ENCODE measurements at places on chromosomes 16 and 17.

GRCh38 chr17:4235372-4236279 lies 28.2 kb downstream of the ANKFY1 start:
- DNase-seq: no peak

DNA sequence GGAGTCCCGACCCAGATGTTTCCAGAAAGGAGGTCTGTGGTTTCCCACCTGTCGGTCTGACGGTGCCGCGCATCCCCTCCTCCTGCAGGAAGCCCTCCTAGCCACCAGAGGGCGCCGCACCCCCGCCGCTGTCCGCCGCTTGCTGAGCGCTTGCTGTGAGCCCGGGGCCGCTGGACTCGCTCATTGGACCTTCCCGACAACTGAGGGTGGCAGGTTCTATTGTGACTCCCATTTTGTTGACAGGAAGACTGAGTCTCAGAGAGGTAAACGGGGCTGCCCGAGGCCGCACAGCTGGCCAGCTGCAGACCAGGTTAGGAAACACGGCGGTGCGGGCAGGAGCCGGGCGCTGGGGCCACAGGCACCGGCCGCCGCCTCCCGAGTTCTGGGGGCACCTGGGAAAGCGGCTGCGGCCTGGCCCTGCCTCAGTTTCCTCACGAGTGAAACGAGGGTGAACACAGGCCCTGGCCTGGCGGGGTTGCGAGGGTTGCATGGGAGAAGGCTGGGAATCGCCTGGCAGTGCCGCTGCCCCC lies 191.1 kb upstream of the CIBAR2 start:
- DNase-seq: peak; percentile 65

GRCh38 chr16:51938861-51939260 lies 608.1 kb downstream of the TOX3 start:
- DNase-seq: no peak

DNA sequence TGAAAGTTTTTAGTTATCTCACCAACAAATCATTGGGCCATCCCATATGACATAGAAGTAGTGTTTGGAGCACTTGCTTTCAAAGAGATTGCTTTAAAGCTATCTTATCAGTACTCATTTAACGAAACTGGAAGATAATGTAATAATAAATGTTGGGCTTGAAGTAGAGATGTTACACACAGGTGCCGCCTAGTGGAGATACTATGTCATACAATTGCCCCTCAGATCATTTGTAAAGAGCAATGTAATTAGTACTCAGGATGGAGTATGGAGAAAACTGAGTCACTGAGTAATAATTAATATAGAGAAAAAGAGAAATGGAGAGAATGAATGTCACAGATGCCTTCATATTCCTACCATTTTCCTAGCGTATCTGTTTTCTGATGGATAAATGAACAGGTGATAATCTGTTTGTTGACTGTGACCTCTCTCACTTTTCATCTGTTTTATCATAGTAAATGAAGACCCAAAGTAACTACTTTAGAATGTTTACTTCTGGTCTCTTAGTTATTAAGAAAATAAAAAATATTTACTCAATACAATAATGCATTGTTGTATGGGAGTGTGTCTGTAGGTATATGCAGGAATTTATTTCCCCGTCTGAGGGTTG lies 80.4 kb downstream of the EFCAB5 start:
- peak; percentile 12 for DNase-seq

GRCh38 chr17:38357486-38358123 lies 6.0 kb downstream of the SOCS7 start:
- DNase-seq: no peak

- DNase-seq: no peak
Observed at GRCh38 chr16:29806641-29807425, 504 bp downstream of the MAZ start.

DNA sequence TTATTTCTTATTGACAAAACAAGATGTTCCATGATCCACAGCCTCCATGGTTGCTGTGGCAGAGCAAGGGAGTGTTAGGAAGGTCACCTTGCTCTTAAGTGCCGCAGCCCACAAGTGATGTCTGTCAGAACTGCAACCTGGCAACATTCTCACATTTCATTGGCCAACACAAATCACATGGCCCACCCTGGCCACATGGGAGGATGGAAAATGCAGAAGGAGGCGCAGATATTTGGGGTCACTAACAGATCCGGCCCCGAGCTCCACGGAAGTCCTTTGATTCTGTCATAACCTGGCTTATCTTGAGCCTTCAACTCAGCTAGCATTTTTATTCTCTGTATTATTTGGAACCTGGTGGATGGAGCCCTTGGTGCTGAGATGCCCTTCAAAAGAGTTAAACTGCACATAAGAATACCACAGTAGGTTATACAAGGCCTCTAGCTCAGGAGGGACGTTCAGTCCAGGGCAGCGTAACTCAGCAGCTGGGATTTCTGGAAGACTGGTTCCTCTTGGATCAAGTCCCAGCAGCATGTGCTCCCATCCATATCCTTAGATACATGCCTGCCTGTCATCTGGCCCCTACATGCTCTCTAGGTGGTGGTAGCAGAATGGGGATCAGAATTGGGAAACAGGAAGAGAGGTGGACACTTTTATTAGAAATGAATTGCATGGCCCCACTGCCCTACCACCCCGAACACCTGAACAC lies 508.1 kb downstream of the HAPSTR1 start:
- no peak for DNase-seq

- peak; percentile 48 for DNase-seq
Observed at GRCh38 chr16:70430667-70431536, 8.0 kb downstream of the ST3GAL2 start.

GRCh38 chr17:47611372-47612350 lies 38.1 kb upstream of the KPNB1 start:
- DNase-seq: no peak

DNA sequence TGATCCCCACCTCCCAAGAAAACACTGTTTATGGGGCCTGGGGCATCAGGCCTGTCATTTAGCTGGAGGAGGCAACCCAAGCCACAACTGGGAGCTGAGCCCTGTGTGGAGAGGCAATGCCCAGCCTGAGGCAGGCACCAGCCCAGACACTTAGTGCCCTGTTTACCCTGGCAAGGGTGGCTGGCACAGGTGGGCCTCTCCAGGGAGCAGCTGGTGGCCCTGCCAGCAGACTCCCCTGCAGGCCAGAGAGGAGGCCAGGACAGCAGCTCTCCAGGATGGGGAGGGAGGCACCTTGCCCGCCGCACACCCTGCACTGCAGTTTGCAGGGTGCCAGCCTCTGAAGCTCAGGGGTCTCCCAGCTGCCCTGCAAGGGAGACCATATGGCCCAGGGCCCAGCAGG lies 9.1 kb upstream of the TMEM92 start:
- no peak for DNase-seq

DNA sequence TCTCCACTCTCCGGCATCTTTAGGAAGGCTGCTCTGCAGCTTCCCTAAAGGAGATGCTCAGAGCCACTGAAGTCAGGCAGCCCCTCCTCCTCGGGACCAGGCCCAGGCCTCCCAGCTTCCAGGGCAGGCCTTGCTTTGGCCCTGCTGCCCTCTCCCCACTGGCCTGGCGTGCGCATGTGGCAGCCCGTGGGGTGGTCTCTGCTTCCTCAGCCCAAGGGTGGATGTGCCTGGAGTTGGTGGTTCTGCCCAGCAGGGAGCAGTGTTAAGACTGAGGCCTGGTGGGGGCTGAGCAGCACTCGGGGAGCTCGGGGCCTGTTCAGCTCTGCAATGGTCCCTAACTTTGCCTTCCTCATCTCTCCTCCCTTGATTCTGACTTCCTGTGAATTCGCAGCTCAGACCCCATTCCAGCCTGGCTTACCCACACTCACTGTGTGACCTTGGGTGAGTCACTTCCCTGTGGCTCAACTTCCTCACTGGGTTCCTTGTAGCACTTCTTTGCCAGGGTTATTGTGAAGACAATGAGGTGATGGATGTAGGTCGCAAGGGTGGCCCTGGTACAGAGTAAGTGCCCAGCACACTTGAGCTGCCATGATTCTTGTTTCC lies 63.2 kb downstream of the NKD1 start:
- DNase-seq: no peak

DNA sequence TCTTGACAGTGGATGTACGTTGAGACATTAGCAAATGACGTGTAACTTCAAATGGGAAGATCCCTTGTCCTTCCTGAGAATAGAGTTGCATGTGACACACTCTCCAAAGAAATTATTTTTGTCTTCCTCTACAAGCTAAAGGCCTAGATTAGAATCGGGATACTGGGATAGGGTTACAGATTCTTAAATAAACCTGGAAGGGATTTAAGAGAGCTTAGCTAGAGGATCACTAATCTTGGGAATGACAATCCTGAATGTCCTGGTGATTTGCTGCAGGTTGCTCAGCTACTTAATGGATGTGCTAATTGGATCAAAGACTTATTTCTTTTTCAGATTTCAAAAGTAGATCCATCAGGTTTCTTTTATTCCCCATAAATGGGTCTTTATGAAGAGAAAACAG lies 101.9 kb downstream of the KCNJ2 start:
- DNase-seq: no peak

- no peak for DNase-seq
Observed at GRCh38 chr17:30366536-30366935, 12.2 kb upstream of the CPD start.

DNA sequence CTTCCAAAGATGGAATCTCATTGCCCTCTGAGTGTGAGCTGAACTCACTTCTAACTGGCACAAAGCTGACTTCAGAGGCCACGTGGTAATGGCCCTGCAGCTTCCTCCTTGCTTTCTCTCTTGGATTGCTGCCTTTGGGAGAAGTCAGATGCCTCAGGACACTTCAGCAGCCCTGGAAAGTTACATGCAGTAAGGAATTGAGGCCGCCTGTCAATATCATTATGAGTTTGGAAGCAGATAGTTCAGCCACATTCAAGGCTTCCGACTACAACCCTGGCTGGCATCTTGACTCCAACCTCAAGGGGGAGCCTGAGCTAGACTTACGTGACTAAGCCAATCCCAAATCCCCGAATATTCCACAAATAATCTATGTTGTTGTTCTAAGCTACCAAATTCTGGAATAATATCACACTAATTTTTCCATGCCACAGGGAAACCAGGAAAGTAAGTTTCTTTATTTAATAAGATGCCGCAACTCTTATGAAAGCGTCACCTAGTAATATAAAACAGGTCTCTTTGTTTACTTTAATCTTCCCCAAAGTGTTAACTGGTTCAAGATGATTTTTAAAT lies 13.6 kb downstream of the CEP20 start:
- no peak for DNase-seq

- DNase-seq: no peak
Observed at GRCh38 chr16:11386791-11387546, 41.7 kb downstream of the RMI2 start.

- DNase-seq: no peak
Observed at GRCh38 chr17:57943140-57943539, 12.1 kb downstream of the CUEDC1 start.

GRCh38 chr16:3520841-3521240 lies 20.0 kb downstream of the CLUAP1 start:
- DNase-seq: no peak

GRCh38 chr16:86990451-86990850 lies 326.7 kb downstream of the C16orf95 start:
- no peak for DNase-seq

- DNase-seq: no peak
Observed at GRCh38 chr16:65772134-65772732, 594.3 kb upstream of the CDH5 start.

- DNase-seq: no peak
Observed at GRCh38 chr16:10876799-10877341, at the start of gene CIITA. TSS of gene CIITA (plus strand) at chr16:10877202. CDS start at chr16:10877331, 129 bp downstream.

DNA sequence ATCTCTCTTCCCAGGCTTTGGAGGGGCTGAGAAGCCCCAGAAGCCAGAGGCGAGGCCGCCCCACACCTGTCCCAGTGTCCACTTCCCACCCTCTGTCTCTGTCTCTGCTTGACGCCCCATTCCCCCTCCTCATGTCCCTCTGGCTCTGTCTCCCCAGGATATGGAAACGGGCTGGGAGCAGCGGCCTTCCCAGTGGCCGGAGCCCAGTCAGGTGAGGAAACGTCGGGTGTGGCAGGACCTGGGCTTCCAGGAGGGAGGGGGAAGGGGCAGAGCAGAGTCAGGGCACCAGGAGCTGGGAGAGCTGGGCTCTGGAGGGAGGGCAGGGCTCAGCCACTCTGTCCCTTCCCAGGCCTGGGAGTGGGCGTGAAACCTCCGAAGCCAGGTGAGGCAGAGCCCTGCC lies 10.6 kb upstream of the PKMYT1 start:
- DNase-seq: no peak

GRCh38 chr17:78144736-78145641 lies 1.2 kb upstream of the C17orf99 start:
- DNase-seq: no peak

GRCh38 chr17:32917081-32917480 lies 10.9 kb upstream of the TMEM98 start:
- no peak for DNase-seq

- no peak for DNase-seq
Observed at GRCh38 chr16:11034481-11034931, 90.1 kb downstream of the CLEC16A start.

- DNase-seq: no peak
Observed at GRCh38 chr17:45688820-45689219, 95.3 kb upstream of the CRHR1 start.

- DNase-seq: no peak
Observed at GRCh38 chr16:66026211-66026610, 340.3 kb upstream of the CDH5 start.

- DNase-seq: no peak
Observed at GRCh38 chr17:75133001-75133400, 1.5 kb upstream of the NT5C start.

- no peak for DNase-seq
Observed at GRCh38 chr16:61024180-61024900, 1011.9 kb downstream of the CDH8 start.

DNA sequence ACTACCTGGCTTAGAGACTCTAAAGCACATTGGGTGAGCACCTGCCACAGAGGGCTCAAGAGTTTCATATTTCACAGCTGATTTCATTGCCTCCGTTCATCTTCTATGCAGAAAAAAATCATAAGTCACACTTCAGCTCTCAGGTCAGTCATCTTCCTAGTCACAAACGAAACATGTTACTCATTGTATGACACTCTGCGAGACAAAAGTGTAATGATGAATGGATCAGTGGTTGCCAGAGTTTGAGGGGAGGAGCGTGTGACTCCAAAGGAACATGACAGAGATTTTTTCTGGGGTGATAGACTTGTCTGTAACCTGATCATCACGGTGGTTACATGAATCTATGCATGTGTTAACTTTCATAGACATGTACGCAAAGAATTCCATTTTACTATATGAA lies 195.2 kb upstream of the CNTNAP4 start:
- no peak for DNase-seq

DNA sequence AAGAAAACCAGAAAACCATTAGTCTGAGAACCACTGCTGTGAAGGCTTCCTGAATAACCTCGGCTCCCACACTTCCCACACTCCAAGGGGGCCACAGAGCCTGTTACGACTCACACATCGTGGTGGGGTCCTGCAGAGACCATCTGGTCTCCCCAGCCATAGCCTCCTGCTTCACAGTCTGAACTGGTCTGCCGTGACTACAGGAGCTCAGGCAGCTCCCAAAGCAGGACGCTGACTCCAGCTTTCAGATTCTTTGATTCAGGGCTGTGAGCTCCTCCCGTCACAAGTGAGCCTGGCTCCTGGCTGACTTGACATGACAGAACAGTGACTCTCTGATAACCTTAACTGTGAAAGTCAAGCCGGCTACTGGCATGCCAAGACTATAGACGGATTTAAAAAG lies 37.8 kb downstream of the CYB5D2 start:
- no peak for DNase-seq

Measured in effector CD4-positive, alpha-beta T cell (primary cell).